Fibroblast of pulmonary artery (primary cell): ENCODE measurements at places on chromosomes 6 and 20.

GRCh38 chr6:45677381-45678284, 299.9 kb upstream of the SUPT3H start:
- peak; percentile 53 for DNase-seq

- DNase-seq, result no peak
These were observed 6.2 kb upstream of the TGM6 start for GRCh38 chr20:2374346-2375125.

GRCh38 chr6:124467366-124467765, 494.9 kb upstream of the RNF217 start:
- DNase-seq, result no peak

DNA sequence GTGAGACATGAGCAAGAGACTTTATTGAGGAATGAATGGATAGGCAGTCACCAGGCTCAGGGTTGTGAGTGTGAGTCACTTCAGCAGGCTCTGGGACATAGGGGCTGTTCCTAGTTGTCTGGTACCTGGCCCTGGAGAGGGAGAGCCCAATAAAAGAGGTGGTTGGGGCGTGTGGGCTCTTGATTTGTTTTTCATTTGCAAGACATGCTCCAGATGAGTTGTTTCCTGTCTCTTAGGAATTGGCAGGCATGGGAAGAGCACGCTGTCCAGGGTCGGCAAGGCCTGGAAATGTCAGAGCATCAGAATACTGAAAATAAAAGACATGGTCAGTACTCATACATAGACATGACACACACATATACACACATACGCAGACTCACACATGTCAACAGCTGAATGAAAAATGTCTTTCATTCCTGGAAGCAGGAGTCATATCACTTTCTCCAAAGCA, 166.3 kb upstream of the SULF2 start:
- DNase-seq, result peak; percentile 51

GRCh38 chr20:53527196-53527595, 66.4 kb downstream of the ZNF217 start:
- no peak for DNase-seq

- no peak for DNase-seq
These were observed 269.9 kb upstream of the SYNCRIP start for GRCh38 chr6:85912582-85912981.

DNA sequence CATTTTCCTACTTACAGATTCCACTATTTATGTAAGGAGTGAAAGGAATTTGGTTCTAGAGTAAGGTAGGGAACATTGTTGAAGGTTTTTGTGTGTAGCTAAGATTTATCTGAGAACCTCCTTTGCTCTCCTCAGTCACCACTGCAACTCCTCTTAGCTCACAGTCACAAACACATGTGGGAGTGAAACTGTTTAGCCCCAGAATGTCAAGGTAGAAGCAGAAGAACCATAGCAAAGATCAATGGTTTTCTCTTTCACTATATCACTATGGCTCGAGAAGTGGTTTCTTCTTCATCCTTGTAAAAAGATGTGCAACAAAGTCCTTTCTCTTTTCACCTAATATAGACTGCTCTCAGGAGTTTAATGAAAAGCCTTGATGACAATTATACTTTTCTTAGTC, 6.5 kb upstream of the DEFB112 start:
- no peak for DNase-seq

DNA sequence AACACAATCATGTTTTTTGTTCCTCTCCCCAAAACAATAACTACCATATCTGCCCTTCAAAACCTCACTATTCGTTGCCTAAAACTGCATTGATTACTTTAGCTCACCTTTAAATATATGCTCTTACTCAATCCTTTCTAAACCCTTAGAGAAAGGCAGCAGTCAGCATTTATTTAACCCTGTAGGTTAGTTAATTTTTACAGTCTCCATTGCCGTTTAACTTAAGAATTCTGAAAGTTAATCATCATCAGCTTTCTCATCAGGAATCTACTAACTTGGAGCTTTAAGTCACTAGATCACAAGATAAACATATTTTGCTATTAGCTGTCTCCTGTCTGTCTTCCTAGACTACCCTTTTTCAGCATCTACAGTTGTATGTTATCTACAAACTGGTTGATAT, 991.9 kb downstream of the EPHA7 start:
- no peak for DNase-seq
